Breast epithelium (tissue), 4 donors: ENCODE measurements at places on chromosomes 3 and 15.

DNA sequence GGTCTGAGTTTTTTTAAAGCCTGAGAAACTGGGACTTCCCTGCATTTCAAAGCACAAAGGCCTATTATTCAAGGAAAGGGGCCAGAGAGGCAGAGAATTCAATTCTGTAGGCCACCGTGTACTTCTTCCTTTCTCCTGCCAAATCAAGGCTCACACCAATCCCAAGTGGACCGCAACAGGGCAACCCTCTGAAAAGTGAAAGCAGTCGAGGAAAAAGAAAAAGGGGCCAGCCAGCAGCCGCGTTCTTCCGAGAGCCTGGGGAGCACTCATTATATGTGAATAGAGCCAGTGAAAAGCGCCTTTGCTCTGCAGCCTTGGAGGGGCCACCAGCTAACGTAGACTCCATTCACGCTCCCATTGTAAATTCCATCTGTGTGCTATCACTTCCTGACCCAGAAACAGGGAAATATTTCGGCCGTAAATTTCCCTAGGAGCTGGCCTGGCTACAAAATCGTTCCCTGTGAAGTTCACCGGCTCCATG lies 45.9 kb upstream of the THUMPD3 start:
- peak overlapping the region; percentile 82 for H3K27ac ChIP-seq
- no peak for DNase-seq
- H3K27me3 ChIP-seq = no peaks in the 10 kb centered on the region

DNA sequence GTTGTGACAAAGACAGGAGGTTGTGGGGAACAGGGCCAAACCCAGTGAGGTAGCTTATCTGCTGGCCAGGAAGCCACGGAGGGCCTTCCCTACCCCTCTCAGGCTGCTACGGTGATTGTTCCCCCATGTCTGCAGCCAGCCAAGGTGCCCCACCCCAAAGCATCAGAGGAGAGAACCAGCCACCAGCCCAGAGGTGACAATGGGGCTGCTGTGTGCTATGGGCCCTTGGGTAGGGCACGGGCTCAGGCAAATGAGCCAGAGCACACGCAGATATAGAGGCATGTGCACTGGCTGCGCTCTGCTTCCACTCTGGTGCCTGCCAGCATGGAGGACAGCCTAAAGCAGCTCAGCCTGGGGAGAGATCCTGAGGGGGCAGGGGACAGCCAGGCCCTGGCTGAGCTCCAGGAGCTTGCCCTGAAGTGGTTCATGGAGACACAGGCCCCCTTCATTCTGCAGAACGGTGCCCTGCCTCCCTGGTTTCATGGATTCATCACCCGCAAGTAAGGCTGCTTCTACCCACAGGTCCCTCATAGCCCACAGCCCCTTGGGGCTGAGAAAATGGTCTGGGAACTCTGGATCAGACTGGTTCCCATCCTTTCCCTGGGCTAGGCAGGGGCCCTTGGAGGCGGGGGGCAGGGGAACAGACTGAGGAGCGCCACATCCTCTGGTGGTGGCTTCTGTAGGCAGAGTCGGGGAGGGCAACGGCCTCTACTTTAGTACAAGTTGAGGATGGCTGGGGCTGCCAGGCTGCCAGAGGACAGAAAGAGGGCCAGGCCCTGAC lies at the start of gene SH2D7:
TSS of gene SH2D7 (plus strand) at position 301 of the 781 bp plus-strand sequence. CDS start at position 325, 24 bp downstream.
- no peaks in the 10 kb centered on the region for H3K27me3 ChIP-seq
- no peaks in the 10 kb centered on the region for H3K4me1 ChIP-seq
- no peaks in the 10 kb centered on the region for H3K36me3 ChIP-seq
- no peak for DNase-seq
- no peak within 1 kb of the TSS for H3K27ac ChIP-seq

DNA sequence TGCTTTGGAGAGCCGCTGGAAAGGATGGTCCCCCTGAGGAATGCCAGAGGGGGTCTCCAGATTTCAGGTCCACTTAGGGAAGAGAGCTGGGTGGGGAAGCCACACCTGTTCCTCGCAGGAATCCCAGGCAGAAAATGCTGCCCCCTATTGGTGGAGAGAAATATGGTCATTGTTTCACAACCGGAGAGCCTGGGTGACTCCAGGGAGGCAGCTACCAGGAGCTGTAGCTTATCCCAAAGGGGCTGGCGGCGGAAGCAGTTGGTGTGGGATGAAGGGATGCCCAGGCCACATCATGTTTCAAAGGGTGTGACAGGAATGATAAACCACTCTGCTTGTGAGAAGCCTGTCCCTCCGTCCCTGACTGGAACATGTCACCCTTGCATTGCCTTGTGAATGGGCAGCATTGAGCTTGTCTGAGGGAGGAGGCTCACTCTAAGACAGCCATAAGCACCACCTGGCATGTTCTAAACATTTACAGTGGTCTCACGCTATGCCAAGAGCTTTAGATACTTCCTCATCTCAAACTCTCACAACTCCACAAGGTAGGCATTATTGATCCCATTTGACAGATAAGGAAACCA lies 34.5 kb downstream of the POMGNT2 start:
- H3K4me3 ChIP-seq = no peak overlapping the region
- no peaks in the 10 kb centered on the region for H3K36me3 ChIP-seq
- H3K27ac ChIP-seq = no peak overlapping the region
- no peaks in the 10 kb centered on the region for H3K27me3 ChIP-seq
- DNase-seq = no peak
- no peaks in the 10 kb centered on the region for H3K4me1 ChIP-seq

DNA sequence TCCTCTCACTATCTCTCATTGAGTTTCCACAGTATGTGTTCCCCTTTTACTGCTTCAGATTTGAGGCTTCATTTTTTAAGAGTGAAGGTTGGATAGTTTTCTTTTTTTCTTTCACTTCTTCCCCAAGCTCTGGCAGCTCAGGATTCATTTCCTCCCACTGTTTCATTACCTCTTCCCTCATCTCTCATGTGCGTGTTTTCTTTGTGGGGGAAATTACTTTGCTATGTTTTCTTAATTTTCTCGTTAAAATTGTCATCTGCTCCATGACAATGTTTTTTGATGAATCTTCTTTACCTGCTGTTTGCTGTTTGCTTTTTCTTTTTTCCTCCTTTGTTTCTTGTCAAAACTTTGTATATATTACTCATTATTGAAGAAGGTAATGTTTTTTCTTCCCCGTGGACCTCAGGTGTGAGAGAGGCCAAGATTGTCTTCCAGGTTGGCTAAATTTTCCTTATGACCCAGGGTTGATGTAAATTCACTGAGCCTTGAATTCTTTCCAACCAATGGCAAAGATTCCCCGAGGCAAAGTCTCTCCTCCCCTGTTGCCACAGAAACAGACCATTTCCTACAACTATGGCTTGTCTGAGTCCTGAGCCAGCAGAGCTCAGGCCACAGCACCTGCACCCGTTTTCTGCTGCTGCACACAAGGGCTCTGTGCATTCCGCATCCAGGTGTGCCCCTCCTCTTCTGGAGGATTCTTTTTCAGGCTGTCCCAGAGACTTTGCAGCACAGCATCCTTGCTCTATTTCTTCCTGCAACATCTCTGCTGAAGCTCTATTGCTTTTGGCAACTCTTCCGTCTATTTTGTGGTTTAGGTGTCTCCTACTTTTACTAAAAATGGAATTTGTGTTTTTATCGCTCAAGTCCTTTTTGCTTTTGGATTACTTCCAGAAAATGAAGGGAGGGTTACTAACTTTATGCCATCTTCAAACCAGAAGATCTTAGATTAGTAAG lies 66.1 kb downstream of the NOX5 start:
- H3K36me3 ChIP-seq = no peaks in the 10 kb centered on the region
- DNase-seq = no peak
- peaks cover 19% of the 10 kb centered on the region for H3K4me1 ChIP-seq
